Activated naive CD8-positive, alpha-beta T cell treated with anti-CD3 and anti-CD28 coated beads, Interleukin-2, amount 50 U/mL, for 24 hours (primary cell): ENCODE measurements at places on chromosomes 7 and 10.

- DNase-seq: peak; percentile 8
These were observed 132.3 kb upstream of the CHST15 start for GRCh38 chr10:124225467-124226270.

GRCh38 chr7:7569615-7570014 lies 2.9 kb downstream of the MIOS start:
- DNase-seq: no peak

DNA sequence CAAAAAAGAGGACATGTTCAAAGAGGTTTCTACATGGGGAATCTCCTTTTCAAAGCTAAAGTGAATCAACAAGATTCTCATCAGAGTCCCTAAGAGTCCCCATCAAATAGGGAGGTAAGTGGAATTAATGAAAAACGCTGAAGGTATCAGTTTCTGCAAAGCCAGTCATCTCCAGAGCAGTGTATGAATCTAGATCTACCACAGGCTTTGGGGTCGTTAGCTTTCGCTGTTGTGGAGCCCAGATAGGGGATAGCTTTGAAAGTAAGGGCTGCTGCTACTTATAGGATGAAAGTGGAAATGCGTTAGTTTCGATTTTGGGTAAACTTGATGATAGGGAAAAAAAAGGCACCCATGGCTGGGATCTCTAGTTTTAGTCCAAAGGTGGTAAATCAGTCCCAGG lies 748.4 kb downstream of the LRMDA start:
- DNase-seq: no peak

DNA sequence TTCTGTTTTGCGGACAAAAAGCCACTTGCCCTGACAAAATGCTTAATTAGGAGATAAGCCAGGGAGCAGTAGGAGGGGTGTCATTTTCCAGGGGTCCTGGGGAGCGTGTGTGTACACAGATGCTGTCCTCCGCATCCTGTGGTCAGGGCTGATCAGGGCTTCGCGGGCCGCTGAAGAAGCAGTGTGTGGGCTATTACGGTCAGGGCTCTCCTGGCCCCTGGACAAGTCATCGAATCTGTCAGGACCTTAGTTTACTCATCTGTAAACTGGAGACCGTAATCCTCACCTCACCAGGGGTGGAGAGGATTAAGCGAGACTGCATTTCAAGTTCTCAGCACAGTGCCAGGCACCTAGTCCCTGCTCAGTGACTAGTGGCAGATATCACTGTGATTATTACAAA lies 26.0 kb upstream of the MXI1 start:
- no peak for DNase-seq

GRCh38 chr7:30612658-30613265 lies 18.1 kb downstream of the GARS1 start:
- DNase-seq: no peak

- no peak for DNase-seq
These were observed 393.8 kb downstream of the EXOC4 start for GRCh38 chr7:133646472-133647315.

DNA sequence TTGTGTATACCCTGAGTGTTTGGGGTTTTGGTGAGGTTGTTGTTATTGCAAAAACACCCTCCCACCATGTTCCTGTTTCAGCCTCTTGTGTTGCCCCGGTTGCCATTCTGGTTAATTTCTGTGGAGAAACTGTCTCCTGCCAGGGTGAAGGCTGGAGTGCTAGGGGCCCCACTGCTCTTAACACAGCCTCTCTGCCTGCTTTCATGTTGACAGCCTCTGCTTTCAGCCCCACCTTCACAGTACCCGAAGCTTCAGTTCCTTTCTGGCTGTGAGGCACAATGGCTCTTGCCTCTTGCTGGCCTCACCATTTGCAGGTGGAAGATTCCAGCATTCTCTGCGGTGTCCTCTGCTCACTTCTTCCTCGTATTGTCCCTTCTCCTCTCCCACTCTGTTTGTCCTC lies 19.2 kb downstream of the SLC18A2 start:
- no peak for DNase-seq

DNA sequence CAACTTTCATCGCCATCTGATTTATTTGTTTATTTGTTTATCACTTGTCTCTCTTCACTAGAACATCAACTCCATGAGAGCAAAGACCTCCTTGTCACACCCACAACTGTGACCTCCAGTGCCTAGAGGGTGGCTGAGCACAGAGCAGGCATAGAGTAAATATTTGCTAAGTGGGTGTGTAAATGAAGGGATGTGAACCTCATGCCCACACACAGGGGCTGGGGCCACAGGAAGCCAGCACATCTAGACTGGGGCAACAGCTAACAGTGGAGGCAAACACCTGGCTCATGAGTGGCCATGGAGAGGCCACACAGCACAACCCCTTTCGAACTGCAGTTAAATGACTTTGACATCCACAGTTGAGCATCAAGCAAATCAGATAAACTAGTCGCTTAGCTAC lies 39.8 kb downstream of the AKR1B1 start:
- DNase-seq: no peak

DNA sequence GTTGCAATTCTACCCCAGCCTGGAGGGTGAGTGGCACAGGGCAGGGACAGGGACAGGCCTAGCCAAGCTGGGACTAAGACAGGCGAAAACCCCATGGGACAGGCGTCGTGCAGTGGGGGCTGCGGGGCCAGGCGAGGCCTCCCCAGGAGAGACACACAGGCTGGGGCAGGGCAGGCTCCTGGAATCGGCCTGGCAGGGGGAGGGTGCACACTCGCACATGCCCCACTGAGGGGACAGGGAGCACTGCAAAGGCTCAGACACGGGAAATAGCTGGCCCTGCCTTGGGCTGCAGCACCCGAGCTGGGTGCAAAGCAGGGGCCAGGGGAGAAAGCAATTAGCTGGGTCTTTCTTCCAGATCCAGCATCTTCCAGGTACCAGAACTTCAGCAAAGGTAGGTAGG lies 10.4 kb downstream of the LAT2 start:
- DNase-seq: no peak

DNA sequence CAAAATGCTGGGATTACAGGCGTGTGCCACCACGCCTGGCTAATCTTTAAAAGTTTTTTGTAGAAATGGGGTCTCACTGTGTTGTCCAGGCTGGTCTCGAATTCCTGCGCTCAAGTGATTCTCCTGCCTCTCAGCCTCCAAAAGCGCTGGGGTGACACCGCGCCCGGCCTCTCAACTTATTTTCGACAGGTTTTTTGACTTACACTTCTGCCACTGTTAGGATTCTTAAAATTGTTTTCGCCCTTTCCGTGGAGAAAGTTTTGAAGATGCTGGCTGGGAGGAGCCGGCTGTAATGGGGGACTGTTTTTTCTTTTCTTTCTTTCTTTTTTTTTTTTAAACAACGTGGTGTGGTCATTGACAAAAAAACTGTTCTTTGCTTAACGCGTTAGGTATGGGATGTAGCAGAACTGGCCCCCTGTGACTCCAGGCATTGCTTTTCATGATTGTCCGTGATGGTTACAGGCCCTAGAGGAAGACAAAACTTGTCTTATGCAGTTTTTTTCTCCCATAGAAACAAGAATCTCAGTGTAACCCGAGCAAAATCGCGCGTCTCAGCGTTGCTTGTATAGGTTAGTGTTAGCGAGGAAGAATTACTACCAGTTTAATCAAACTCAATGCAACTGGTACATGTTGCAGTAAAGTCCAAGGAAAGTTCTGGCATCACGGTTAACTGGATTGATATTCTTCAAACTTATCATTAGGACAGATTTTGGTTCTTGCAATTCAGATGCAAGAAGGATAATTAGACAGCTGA lies 72.2 kb downstream of the DAGLB start:
- no peak for DNase-seq

DNA sequence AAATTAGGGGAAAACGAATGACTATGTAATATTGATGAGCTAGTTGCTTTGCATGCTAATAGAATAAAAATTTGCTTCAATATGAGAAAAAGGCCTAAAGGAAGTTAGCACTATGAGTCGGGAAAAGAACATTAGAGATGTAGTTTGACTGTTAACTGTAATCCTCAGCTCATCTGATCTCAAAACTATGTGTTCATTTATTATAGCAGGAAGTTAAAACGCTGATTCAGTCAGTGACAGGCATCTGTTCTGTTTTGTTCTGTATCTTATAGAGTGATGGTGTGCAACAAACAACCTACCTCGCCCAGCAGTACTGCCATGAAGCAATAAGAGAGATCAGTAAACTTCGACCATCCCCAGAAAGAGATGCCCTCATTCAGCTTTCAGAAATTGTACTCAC lies 48.6 kb downstream of the PDSS1 start:
- DNase-seq: no peak

DNA sequence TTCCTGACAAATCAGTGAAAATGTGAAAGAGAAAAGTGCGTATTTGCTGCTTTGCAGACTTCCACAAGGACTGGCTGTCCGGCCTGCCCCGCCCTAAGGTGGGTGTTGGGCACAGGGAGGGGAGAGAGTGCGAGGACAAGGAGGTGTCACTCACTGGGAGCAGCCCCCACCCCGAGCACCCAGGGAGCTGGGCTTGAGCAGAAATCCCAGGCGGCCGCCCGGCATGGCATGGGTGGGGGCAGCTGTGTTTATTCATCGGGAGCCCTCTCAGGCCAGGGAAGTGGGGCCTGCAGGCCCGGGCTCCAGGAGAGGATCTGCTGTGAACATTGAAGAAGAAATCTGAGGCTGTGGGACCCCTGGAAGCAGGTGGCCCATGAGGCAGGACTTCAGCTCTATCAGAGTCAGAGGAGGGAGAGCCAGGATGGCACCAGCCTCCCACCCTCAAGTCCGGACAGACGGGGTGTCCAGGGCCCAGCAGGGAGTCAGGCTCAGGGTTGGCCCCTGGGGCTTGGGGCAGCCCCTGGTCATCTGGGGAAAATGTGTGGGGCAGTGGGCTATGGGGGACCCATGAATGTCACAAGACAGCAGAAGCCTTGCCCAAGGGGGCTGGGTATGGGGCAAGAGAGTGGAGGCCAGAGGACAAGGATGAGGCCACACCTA lies 164.4 kb upstream of the PPP2R2D start:
- DNase-seq: no peak

GRCh38 chr10:109215291-109216075 lies 707.8 kb downstream of the XPNPEP1 start:
- no peak for DNase-seq

GRCh38 chr10:5527332-5528200 lies 2.8 kb downstream of the CALML3 start:
- DNase-seq: no peak

DNA sequence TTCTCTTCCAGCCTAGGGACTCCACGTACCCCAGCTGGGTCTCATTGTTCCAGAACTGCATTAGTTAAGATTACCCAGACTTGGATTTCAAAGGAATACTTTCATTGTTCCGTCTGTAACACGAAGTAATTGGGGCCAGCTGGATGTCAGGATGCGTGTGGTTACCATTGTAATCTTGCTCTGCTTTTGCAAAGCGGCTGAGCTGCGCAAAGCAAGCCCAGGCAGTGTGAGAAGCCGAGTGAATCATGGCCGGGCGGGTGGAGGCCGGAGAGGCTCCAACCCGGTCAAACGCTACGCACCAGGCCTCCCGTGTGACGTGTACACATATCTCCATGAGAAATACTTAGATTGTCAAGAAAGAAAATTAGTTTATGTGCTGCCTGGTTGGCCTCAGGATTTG lies 21.0 kb downstream of the LRRC17 start:
- no peak for DNase-seq

DNA sequence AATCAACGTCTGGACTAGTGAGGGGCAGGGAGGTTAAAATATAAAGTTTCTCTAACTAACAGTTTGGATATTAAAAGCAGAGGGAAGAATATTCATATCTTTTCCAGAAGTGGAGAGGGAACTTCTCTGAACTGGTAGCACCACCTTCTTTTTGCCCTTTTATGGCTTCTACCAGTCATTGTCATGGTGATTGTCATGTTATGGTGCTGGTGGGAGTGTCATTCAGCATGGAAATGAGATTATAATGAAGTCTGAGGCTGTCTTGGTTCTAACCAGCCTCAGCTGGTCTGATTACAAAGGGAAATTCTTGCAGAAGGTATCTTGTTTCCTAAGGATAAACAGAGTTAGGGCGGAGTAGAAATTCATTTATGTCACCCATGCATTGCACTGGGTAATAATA lies 523.8 kb downstream of the ZWINT start:
- DNase-seq: no peak

DNA sequence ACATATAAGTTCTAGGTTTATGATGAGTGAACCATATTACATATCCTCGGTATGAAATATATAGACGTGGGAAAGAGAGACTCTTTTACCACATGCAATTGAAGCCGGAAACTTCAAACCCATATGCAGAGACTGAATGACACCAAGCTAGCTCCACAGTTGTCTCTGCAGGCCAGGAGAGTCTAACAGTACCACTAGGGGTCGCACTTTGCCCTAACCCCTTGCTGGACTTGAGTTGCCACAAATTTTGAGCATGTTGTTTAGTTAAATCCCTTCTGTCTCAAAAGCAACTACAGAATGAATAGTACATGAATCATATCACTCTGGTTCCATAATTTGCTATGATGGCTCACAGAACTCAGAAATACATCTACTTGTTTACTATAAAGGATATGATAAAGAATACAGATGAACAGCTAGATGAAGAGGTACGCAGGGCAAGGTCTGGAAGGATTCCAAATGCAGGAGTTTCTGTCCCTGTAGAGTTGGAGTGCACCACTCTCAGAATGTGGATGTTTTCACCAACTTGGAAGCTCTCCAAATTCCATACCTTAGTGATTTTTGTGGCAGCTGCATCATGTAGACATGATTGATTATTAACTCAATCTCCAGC lies 112.4 kb upstream of the YAE1 start:
- DNase-seq: peak; percentile 58

GRCh38 chr7:12635830-12636229 lies 51.6 kb upstream of the ARL4A start:
- DNase-seq: no peak

DNA sequence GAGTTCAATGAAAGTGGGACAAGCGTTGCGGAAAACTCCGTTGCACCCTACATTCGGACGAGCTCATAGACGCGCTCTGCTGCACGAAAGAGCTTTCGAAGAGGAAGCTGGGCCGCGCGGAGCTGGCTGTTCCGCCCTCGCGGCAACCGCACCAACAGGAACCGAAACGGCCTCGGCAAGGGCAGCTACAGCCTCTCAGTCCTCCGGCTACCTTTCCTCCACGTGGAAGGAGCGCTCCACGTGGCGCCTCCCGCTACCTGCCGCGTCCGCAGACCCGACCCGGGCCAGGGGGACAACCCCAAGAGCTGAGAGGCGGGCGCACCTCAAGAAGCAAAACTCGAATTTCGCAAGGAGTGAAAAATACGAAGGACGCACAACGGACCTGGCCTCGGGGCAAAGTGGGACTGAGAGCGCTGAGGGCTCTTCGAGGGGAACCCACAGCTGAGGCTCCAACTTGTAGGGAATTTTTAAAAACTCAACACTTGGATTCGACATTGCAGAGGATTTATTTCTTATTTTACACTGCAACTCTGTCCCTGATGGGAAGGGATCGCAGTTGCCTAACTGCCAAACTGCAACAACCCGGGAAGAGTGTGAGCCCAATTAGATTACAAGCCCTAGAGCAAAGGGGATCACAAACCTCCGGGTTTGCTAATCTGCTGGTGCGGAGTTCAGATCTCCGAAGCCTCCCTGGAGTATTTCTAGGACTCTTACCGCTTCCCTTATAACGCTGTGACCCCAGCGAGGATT lies 1.4 kb downstream of the HPSE2 start:
- peak; percentile 66 for DNase-seq

GRCh38 chr7:139982927-139983920 lies 79.5 kb downstream of the PARP12 start:
- DNase-seq: no peak
